ENCODE measurements at places on chromosomes 13 and 19.

DNA sequence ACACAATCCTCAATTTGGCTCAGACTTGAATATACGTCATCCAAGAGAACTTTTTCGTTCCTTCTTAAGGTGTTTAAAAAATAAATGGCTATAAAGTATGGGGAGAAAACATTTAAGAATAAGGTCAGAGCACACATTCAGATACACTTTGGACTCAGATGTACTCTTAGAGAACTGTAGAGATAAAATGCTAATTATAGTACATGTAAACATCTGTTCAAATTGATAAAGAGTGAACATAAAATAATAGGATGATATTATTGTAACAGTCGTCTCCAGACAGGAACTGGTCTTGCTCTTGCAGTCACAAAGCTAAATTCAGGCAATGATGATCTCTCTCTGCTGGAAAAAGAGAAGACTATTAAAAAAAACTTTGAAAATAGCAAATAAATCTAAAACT is 91.4 kb downstream of the RBM26 start:
- DNase-seq = no peak

DNA sequence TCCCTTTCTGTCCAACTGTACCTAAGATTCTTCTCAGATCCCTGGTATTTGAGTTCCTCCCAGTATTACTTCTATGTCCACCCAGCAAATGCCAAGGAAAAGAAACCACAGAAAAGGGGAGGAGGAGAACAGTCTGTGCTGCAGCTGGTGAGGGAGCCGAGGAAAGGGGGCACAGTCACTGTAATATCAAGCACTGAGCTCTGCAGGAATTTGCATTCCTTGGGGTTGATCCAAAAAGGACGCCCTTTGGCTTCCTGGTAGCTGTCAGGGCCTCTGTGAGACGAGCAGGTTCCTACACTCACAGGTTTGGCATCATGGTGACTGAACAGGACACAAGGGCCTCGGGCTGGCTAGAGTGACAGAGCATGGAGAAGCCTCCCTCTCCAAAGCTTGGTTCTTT is 273.4 kb downstream of the NHLRC3 start:
- DNase-seq = no peak

- DNase-seq = no peak
Observed at GRCh38 chr19:14072535-14073260, at the start of gene MISP3. TSS of gene MISP3 (plus strand) at chr19:14072786. CDS start at chr19:14073310, 524 bp downstream.

DNA sequence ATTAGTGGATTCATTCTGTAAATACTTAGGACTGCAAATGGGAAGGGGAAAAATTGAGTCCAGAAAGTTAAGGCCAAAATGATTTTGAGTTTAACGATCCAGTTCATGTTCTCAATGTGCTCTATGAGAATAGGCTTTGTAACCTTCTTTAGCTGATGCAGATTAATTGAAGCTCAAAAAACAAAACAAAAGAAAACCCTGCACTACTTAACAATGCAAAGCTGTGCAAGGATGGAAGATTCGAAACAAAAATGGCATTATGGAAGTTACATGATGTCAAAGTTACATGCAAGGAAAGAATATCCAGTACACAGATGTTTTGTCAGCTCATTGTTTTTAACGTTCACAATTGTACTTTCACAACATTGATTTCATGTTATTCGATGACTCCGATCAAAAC is 79.2 kb upstream of the RAP2A start:
- DNase-seq = no peak

DNA sequence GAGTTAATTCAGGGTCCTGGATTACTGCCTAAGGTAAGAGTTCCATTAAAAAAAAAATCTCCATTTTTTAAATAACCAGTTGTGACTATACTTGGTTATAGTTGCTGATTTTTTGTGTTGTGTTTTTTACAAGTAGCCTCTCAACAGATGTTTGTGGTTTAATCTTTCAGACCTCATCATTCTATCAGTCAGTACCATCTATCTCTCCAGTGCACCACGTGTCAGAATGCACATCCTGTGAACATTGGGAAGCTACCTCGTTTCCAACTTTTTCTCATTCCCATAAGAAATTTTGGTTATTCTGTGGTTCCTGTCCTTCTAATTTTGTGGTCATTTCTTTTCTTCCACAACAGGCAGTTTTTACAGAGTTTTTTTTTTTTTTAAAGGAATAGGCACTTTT is 39.2 kb downstream of the WDFY2 start:
- no peak for DNase-seq

- DNase-seq = no peak
Observed at GRCh38 chr13:39811696-39812095, 156.2 kb downstream of the COG6 start.

- no peak for DNase-seq
Observed at GRCh38 chr19:18431351-18432197, 6.4 kb downstream of the ISYNA1 start.

DNA sequence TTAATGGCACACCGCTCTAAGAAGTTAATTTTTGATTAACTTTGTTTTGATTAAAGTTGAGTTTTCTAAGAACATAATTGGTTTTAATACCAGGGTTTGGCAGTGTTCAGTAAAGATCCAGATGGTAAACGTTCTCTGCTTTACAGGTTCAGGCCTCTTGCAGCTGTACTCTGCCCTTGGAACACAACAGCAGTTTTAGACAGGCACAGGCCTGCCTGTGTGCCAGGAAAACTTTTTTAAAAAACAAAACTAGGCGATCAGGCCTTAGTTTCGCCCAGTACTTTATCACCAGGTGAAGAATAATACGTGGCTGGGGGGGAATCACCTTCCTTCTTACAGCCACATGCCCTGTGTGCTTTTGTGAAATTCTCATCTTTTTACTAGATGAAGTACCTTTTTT is 38.0 kb upstream of the TEX29 start:
- DNase-seq = no peak

Measured in activated T-helper 1 cell treated with Interleukin-2 at 50 U/mL for 16 hours (primary cell).